MV-4-11 (cell line): ENCODE measurements at places on chromosomes 3 and 15.

DNA sequence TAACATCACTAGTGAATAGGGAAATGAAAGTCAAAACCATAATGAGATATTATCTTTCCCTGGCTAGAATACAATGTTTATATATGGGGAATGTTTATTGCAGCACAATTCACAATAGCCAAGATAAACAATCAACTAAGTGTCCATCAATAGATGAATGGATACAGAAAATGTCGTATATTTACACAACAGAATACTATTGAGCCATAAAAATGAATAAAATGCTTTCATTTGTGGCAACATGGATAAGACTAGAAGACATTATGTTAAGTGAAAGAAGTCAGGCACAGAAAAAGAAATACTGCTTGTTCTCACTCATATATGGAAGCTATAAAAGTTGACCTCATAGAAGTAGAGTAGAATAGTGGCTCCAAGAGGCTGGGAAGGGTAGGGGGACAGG is 65.2 kb downstream of the SLC9C1 start:
- DNase-seq, result no peak

DNA sequence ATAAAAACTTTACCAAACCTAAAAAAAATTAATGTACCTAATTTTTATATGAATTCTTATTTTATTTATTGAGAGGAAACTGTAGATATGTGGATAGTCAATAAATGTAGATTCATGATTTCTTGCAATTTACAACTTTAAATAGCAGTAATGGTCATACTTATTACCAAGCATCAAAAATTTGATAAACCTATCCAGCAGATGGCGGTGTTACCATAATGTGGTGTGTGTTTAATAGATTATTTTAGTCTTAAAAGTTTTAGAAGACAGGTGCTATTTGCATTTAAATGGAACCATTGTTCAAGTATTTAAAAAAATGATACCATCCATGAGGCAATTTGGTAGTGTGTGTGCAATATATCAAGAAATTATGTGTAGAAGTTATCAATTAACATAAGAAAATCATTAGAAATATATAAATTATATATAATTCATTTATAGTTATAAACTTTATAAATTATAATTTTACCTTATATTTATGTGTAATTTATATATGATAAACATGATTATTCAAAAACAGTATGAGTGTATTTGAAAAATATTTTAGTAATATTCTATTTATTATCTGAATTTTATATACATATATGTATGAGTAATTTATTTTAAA is 176.0 kb upstream of the BCHE start:
- DNase-seq, result peak; percentile 1

GRCh38 chr3:184474897-184475296 is 86.7 kb upstream of the EPHB3 start:
- no peak for DNase-seq

DNA sequence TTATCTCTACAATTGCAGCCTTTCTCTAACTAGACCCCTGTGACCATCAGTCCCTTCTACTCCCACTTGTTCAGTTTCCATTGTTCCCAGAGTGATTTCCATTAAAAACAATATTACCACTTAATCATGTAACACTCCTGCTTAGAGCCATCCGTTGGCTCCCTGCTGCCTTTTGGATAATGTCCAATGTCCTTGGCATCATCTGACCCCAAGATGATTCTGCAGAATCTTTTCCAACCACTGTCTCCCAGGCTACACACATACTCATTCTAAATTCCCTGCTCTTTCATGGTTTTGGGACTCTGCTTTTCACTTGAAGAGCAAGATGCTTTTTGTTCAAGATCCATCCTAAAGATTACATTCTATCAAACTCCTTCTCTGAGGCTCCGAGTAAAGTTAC is 7.1 kb downstream of the KCNH8 start:
- no peak for DNase-seq

- DNase-seq, result no peak
Measured at GRCh38 chr3:195571361-195571760, 12.4 kb downstream of the APOD start.

DNA sequence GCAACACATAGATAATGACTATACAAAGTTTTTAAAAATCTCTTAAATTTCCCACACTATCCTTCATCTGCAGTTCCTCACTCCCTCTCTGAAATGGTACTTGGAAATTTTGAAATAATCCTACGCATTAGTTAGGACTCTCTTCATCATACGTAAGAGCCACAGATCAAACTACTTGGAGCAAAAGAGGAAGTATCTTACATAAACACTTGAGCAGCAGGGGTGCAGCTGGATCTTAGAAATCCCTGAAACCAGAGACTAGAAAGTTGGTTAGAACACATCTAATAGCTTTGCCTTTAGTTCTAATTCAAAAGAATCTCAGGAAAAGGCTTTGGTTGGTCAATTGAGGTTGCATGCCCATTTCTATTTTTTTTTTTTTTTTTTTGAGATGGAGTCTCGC is 38.8 kb upstream of the ZNF445 start:
- DNase-seq, result peak; percentile 89

- no peak for DNase-seq
Measured at GRCh38 chr3:68485051-68485450, 447.3 kb downstream of the TAFA4 start.

- DNase-seq, result no peak
Measured at GRCh38 chr3:153354641-153355040, 192.6 kb downstream of the RAP2B start.

- DNase-seq, result no peak
Measured at GRCh38 chr3:36784138-36784635, 19.8 kb upstream of the DCLK3 start.

- peak; percentile 90 for DNase-seq
Measured at GRCh38 chr3:48614044-48614443, 4.6 kb upstream of the UQCRC1 start.

GRCh38 chr15:75493732-75494131 is 42.2 kb upstream of the SIN3A start:
- no peak for DNase-seq

- no peak for DNase-seq
Measured at GRCh38 chr3:26281284-26281985, 341.1 kb upstream of the LRRC3B start.
